ENCODE measurements at places on chromosomes 12 and 14. TPM values are rescaled to one million over a fixed set of nuclear protein-coding genes. Genes with fewer than 3 reads are reported as not detected.

CD69 gene
- 0.18 TPM for total RNA-seq

CBLN3 gene
- total RNA-seq = 5.4 TPM

SYNJ2BP gene
- 31.7 TPM for total RNA-seq

- no peaks in the 10 kb centered on the region for H3K4me1 ChIP-seq
- no peak overlapping the region for H3K27ac ChIP-seq
- no peak for DNase-seq
- H3K4me3 ChIP-seq = no peak overlapping the region
Measured at GRCh38 chr12:110972866-110973265, 52.5 kb upstream of the MYL2 start.

DNA sequence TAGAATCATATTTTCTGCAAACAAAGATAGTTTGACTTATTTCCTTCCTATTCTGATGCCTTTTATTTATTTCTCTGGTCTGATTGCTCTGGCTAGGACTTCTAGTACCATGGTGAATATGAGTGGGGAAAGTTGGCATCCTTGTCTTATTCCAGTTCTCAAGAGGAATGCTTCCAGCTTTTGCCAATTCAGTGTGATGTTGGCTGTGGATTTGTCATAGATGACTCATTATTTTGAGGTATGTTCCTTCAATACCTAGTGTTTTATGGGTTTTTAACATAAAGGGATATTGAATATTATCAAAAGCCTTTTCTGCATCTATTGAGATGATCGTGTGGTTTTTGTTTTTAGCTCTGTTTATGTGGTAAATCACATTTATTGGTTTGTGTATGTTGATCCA lies 139.4 kb upstream of the CNTN1 start:
- no peak overlapping the region for H3K27ac ChIP-seq
- H3K4me3 ChIP-seq = no peak overlapping the region
- H3K4me1 ChIP-seq = no peaks in the 10 kb centered on the region
- no peaks in the 10 kb centered on the region for H3K36me3 ChIP-seq

- H3K4me1 ChIP-seq = no peaks in the 10 kb centered on the region
- H3K4me3 ChIP-seq = no peak within 1 kb of the TSS
- no peak for DNase-seq
- peaks cover 7% of the 10 kb centered on the region for H3K27me3 ChIP-seq
- H3K36me3 ChIP-seq = no peaks in the 10 kb centered on the region
Measured at GRCh38 chr12:68159681-68160304, at the start of gene IFNG. Gene IFNG, minus strand, starts transcription at chr12:68159740. Its CDS starts 125 bp downstream, at chr12:68159615.
